ENCODE measurements at places on chromosomes 12 and 14.

GRCh38 chr12:25477217-25477616 lies 75.9 kb downstream of the LMNTD1 start:
- no peak for DNase-seq

- no peak for DNase-seq
These were observed 74.7 kb downstream of the TRIM9 start for GRCh38 chr14:51020024-51020710.

DNA sequence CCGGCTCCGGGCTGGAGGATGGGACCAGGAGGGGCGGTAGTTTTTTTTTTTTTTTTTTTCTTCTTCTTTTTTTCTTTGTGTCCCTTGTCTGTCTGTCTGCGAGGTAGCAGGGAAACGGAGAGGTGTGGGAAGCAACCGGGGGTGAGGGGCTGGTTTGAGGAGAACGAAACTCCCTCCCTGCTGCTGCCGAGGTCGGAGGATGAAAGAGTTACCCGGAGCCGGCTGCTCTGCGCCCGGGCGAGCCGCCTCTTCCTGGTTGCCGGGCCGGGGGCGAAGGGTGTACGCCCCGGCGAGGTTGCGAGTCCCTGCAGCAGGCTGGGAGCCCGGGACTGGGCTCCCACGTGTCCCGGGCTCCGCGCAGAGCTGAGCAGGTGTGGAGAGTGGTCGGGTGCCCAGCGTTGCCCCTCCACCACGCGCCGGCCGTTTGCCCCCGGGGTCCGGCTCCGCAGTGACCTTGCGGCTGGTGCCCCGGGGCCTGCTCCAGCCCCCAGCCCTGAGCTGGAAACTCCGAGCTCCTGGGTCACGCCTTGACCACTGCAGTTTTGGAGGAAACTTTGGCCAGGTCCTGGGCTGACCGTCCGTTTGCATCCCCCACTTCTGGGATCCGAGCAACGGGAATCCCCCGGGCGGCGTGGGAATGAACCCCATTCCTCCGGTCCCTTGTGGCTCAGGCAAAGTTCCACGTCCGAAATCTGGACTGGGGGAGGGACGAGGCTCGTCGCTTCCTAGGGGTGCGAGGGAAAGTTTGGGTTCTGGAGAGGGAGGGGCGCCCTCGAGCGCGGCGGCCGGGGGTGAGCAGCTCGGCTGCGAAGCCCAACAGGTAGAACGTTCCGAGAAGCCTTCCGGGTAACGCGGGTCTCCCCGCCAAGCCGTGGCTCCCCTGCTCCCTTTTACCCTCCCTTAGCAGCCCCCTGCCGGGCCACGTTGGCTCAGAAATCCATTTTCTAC lies 1.3 kb downstream of the CHST11 start:
- DNase-seq: no peak

- DNase-seq: no peak
These were observed 9.5 kb upstream of the SAV1 start for GRCh38 chr14:50677527-50678063.

- DNase-seq: no peak
These were observed 53.3 kb upstream of the LRRK2 start for GRCh38 chr12:40171501-40171900.

- no peak for DNase-seq
These were observed 14.5 kb downstream of the GPR135 start for GRCh38 chr14:59450716-59451115.

- DNase-seq: no peak
These were observed 12.2 kb upstream of the C14orf180 start for GRCh38 chr14:104567141-104567956.

DNA sequence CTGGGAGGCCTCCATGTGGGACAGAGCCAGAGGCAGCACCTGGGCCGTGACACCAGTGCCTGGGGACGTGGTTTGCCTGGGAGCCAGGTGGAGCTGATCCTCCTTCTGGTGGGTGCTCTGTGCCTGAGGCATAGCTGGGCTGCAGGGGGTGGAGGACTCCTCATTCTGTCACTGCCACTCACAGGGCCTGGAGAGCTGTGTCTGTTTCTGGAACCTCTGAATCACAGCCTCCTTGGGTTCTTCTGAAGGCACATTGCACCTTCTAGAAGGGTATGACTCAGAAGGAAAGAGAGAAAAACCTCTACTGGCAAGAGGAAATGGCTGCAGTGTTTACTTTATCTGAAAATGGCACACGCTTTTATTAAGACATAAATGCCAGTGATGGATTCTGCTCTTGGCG lies 659.8 kb downstream of the VRK1 start:
- DNase-seq: peak; percentile 52

DNA sequence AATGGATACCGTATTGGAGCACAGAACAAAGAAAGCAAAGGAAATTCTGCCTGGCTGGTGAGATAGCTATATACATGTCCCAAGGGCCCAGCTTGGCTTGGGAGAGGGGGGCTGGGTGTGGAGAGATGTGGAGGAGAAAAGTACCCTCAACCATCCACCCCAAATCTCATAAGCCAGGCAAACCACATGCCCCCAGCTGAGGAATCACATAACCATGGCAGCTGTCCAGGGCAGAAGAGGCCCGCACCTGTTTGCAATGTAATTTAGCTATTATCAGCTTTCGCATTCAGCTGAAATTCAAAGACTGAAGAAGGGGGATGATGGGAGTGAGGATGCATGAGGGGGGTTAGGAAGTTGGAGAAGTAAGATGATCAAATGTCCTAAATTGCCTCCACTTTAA lies 196.1 kb downstream of the TBX5 start:
- DNase-seq: no peak

DNA sequence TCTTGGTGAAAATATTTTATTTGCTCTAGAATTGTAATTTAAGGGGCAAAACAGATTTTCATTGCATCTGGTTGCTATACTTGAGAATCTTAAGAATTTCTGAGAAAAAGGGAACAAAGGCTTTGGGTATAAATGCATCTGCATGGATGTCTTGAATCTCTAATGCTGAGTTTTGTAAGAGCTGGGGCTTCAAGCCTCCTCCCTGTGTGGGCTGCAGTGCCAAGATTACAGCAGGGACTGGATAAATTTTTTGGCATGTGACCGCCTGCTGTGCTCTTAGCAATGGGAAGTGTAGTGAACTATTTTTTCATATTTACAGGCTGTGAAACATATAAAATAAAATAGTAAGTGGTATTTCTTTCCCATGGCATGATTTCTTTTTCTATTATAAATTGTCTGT lies 70.0 kb downstream of the SLC38A6 start:
- DNase-seq: no peak

DNA sequence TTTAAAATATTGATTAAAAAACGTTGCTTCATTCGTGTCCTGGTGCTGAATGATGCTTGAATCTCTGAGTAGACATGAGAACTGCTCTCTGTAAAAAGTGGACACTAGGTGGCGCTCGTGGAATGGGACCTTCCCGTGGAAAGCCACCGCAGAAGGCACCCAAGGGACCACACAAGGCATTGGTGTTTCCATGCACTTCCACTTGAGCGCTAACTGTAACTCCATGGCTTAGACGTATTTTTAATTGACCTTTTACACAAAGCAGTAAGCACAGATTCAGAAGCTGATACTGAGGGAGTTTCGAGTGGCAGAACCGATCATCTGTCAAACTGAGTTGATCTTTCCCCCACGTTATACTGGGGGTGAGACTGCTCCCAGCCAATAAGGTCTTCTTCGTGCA lies 135.3 kb downstream of the PRKCH start:
- peak; percentile 71 for DNase-seq

- no peak for DNase-seq
These were observed 56.3 kb upstream of the DAAM1 start for GRCh38 chr14:59131938-59132795.

DNA sequence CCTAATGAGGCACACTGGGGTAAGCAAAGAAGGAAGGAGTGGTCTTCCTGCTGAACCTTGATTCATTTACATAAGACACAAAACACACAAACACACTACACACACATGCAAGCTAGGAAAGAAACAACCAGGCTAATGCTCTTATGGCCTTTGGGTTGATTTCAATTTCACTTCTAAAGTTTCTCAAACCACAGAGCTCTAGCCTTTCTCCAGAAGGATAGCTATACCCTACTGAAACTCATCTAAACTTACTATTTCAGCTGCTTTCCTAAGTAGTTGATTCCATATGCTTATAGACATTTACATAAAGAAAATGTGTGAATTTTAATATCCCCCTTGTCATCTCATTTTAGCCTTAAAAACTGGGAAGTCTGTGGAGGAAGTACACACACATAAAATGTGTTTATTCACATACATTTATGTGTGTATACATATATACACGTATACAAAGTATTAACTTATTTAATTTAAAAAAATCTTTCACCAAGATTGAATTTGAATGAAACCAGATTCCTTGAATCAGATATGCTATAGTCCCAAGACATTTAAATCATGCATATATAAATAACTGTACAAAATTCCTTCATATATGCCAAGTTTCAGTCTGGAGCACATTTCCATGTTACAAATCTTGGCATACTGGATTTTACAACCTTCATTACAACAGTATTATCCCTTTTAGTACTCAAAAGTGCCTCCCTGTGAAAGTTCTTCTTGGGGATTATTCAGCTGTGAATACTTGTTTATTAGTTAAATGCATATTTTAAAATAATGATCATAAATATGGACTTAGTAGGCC lies 231.8 kb upstream of the NPAS3 start:
- DNase-seq: no peak

DNA sequence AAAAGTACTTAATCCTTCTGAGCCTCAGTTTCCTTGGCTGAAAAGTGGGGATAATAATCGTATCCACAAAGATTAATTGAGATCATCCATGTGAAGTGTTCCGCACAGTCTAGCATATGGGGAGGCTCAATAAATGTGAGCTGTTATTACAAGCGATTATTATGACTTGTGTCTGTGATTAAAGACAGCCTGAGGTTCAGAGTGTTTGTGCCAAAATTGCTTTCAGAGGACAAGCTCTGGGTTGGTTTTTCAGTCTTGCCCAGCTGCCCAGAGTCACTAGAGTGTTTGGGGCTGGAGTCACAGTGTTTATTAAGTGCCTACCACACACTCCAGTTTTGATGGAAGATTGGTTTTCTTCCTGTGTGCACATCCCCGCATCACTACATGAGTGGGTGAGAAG lies 53.5 kb downstream of the NTF3 start:
- no peak for DNase-seq

DNA sequence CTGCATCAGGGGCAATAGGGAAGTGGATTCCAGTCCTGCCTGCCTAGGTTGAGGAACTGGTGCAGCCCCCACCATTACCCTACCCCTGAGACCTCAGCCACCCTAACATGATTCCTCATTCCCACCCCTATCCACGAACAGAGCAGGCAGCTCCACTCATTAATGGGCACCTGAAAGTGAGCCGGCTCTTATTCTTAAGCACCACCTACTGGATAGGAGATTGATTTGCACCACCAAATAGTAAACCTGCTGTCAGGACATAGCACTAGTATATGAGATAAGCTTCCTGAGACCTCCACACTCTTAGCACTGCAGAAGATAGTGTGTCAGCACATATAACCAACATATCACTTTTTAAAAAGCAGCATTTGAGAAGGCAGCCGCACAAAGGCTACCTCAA lies 573.2 kb downstream of the SOX5 start:
- DNase-seq: no peak

DNA sequence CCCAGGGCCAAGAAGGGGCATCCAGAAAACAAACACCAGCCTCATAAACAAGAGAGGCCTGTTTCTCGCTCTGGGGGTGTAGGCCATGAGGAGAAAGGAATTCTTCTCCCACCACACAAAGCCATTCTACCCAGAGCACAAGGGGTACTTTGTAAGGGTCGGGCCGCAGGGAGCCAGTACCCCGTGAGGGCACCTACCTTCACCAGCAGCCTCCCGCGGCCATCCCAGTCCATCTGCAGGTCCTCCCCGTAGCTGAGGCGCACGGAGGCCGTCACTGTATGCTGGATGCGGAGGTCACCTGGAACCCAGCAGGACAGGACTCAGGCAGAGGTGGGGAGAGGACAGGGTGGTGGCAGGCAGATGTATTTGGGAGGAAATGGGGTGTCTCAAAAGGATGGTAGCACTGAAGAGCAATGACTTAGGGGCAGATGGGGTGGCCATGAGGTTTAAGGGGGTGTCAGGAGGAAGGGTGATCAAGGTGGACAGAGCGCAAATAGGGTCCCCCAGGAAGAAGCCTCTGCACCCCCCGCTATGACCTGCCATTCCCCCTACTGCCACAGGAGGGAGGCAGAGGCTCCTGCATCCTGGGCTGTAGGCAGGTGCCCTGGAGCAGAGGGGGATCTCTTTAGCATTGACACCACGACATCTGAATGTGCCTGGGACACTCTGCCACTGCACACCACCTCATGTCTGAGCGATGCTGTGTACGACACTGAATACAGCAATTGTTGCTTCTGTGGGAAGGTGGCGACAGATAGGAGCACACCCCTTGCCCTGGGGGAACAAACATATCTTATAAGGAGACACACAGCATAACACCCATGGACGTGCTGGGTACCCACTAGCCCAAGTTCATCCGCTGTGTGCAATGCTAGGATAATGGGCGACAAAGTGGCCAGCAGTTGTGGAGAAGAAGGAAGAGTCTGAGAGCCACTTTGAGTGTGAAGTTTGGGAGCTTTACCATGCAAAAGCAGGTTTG lies 61.4 kb downstream of the VWF start:
- DNase-seq: no peak

DNA sequence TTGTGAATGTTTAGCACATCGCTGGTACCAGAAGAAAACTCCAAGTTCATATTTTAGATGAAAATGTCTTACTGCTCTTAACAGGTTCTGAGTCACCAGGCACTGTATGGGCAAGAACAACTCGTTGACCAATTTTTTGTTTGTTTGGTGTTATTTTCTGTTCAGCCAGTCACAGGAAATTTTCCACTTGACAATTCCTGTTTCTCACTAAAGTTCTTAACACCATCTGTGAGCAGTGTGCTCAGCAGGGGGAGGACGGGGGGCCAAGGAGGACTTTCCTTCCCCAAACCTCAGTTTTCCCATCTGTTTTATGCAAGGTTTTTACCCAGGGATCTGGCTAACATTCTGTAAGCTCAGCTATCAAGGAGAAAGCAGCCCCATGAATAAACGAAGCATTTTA lies 3.0 kb downstream of the NUAK1 start:
- DNase-seq: no peak

GRCh38 chr14:61102549-61103466 lies 121.8 kb downstream of the SLC38A6 start:
- DNase-seq: no peak

DNA sequence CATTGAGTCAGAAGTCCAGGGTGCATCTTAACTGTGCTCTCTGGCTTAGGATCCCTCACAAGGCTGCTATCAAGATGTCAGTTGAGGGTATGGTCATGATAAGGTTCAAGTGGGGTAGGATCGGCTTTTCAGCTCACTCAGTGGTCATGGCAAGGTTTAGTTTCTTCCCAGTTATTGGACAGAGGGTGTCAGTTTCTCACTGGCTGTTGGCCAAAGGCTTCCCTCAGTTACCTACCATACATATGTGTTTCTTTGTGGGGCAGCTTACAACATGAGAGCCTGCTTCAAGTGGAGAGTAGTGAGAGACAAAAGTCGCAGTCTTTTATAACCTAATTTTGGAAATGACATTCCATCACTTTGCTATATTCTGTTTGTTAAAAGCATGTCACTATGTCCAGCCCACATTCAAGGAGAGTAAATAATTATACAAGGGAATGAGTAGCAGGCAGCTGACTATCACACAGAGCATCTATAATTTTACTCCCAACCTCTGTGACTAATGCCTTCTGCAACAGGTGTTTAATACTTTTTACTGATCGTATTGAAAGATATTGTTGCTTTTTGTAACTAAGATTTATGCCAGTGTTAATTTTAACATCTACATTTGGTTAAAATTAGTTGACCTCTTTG lies 572.8 kb upstream of the FBXO33 start:
- no peak for DNase-seq

- no peak for DNase-seq
These were observed 98.1 kb downstream of the KLRB1 start for GRCh38 chr12:9509464-9510161.
